ELF-1 (cell line): ENCODE measurements at places on chromosomes 6 and 20.

- DNase-seq, result no peak
These were observed 10.7 kb downstream of the FIG4 start for GRCh38 chr6:109701774-109702173.

DNA sequence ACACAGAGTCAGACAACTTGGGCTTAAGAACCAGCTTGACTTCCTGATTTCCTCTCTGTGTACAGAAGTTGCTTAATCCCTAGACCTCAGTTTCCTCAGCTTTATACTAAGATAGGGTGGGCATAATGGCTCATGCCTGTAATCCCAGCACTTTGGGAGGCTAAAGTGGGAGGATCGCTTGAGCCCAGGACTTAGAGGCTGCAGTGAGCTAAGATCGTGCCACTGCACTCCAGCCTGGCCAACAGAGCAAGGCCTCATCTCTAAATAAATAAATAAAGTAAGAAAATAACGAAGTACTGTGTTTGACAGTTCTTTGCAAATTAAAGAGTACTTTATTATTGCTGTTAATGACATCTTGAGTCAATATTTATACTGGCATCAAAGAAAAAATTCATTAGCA, 41.7 kb downstream of the CNKSR3 start:
- no peak for DNase-seq

GRCh38 chr6:40957616-40958492, 81.2 kb downstream of the UNC5CL start:
- DNase-seq, result no peak

DNA sequence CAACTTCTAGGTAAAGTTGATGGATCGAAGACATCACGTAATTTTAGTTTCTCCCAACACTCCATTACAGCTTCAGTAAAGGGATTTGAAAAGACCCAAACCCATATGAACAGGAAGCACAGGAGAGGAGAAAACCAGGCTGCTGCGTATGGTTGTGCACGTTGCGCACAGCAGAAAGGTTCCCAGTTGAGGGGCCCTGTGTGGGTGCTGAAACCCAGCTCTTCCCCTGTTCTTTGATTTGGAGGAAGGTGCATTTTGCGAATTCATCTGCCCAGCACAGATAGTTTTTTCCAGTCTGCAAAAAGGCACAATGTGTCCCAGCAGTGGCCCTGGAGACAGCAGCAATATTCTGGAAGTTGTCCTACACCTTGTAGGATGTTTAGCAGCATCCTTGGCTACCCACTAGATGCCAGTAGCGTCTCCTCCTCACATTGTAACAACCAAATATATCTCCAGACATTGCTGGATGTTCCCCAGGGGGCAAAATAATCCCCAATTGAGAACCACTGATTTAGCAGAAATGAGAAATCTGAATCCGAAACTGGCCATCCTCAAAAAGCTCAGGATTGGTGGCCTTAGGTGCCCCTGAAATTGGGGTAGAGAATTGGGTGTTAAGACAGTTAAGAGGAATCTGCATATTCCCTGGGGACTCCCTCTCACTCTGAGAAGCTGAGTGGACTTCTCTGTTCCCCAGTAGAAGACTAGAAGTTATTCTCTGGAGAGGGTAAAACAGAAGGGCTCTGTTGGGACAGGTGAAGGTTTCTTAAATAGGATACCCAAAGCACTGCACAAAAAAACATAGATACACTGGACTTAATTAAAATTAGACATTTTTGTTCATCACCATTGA, 12.2 kb downstream of the SUN5 start:
- no peak for DNase-seq

DNA sequence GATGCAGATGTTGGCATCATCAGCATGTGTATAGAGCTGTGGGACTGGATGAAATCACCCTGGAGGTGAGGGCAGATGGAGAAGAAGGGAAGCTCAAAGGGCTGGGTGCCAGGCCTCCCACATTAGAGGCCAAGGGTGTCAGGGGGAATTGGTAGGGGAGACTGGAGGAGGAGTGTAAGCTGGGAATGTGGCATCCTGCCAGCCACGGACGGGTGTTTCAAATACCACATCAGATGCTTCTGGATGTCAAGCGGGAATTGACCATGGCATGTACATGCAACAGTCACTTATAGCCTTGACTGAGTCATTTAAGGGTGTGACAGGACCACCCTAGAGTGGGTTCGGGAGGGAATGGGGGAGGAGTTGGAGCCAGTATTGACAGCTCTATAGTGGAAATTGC, 9.6 kb downstream of the ERGIC3 start:
- no peak for DNase-seq

- DNase-seq, result peak; percentile 23
These were observed 24.4 kb downstream of the SERAC1 start for GRCh38 chr6:158143700-158144099.

DNA sequence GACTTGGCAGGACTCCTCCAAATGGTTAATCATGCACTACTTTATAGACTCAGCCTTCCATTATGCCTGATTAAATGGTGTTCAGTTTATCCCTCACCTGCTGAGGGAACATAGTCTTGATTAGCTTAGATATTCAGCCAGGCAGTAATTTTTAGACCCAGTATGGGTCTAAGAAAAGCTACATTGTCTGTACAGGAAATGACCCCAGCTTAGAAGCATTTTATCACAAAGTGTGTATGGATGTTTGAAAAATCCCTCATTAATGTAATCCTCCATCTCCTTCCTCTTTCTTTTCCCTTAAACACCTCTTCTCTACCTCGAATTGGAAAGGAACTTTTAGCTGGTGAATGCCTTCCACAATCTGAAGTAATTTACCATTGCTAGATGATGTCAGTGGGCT, 252.2 kb upstream of the BMP2 start:
- no peak for DNase-seq

GRCh38 chr6:163756079-163756478, 341.6 kb downstream of the QKI start:
- DNase-seq, result no peak

DNA sequence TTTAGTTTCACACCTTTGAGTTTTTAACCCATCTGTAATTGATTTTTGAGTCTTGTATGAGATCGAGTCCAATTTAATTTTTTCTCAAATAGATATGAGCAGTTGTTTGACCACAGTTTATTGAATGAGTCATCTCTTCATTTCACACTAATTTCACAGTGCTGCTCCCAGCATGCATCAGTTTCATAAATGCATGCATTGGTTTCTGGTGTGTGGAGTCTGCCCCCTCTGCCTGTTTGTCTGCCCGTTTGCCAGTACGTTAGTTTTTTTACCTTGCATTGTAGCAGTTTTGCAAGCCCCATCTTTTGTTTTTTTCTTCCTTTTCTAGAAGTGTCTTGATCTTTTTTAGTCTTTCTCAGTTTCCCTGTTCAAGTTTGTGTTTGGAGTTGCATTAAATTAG, 11.9 kb downstream of the SLX4IP start:
- no peak for DNase-seq

GRCh38 chr20:4082406-4083097, 67.2 kb upstream of the RNF24 start:
- DNase-seq, result peak; percentile 71

- DNase-seq, result peak; percentile 19
These were observed 14.0 kb downstream of the CYP39A1 start for GRCh38 chr6:46638650-46639049.

- no peak for DNase-seq
These were observed 70.6 kb downstream of the CTNNBL1 start for GRCh38 chr20:37764333-37764935.

DNA sequence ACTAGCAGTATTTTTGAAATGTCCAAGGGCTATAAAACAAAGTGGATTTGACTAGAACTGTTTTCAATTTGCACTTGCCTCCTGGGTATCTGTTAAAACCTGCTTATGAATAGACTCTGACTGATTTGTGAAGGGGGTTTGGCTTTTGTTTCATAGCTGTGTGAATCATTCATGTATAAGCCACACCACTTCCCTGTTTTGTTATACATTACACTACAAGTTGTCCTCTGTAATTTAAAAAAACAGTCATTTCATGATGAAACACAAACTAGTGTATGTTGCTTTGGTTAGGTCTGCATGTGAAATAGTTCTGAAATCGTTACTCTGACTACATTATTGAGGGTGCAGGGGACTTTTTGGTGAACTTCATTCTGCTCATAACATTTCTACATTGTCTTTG, 121.7 kb downstream of the NKAIN2 start:
- DNase-seq, result no peak

GRCh38 chr6:138692978-138693909, 80.3 kb upstream of the CCDC28A start:
- peak; percentile 89 for DNase-seq

DNA sequence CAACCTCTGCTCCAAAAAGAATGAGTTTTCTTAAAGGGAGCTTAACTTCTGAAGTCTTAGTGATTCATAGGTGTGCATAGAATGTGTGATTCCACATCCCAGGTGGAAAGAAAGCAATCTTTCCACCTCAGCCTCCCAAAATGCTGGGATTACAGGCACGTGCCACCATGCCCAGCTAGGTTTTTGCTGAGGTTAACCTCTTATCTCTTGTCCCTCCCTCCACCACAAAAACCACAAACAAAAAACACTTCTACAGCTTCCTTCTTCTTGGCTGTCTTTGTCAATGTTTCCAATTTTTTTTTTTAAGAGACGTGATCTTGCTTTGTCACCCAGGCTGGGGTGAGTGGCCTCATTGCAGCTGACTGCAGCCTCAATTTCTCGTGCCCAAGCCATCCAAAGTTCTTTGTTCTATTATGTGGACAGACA, 8.1 kb upstream of the CSE1L start:
- DNase-seq, result no peak

GRCh38 chr6:151286214-151286613, 46.4 kb downstream of the AKAP12 start:
- no peak for DNase-seq

GRCh38 chr6:78150425-78150824, 497.6 kb downstream of the MEI4 start:
- DNase-seq, result no peak

DNA sequence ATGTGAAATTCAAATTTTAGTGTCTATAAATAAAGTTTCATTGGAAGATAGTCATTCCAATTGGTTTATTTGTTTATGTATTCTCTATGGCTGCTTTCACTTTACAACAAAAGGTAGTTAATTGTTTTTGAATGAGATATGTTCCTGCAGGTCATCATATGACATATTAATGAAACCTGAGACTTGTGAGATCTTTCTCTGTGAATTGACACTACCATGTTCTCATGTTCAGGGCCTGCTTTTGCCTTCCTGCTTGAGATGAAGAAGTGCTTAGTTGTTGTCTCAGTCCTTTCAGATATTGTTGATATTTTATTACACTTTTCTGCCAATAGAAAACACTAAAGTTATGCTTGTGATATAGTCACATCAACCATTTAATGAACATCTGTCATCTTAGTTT, 132.5 kb downstream of the UTRN start:
- no peak for DNase-seq

DNA sequence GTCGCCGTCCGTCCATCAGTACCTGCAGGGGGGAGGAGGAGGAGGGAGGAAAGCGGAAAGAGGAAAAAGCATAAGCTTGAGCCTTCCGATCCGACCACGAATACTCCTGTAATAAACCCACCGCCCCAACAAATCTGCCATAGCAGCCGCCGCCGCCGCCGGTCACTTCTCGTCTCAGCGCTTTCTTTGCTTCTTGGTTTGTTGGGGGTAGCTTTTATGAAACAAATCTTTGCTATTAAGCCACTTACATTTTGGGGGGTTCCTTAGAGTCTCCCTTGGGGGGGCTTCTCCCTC, 277 bp downstream of the ADGRB3 start:
- no peak for DNase-seq

DNA sequence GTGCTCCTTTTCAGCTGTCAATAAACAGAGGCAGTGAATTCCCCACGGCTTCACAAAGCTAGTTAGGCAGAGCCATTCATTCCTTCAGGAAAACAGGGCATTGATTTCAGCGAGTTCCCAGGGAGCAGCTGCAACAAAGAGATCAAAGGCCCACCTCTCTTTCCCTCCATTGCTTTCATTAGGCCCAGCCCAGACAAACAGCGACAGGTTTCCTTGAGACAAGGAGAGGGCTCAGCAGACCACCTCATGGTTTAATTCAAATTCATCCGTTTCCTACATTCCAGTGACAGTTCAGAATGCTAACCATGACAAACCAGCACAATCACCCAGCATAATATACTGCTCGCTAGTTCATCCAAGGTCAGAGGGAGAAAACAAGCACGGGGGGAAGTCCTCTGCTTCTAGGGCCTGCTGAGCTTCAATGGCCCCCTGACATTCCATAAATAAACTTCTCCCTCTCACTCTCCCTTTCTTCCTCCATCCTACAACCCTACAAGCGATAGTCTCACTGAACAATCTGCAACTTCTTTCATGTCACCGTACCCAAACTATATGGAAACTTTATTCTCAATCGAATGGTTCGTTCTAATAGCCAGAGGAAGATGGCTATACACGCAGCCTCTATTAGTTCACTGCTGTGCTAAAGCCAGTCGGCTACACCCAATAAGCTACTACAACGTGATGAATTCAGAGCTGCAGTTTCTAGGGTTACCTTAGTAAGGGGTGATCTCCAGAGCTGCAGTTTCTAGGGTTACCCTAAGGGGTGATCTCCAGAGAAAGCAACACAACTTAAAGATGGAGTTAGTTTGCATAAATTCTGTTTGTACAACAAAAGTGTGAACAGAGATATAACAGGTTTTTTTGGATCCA, 34.7 kb downstream of the PLAGL1 start:
- DNase-seq, result peak; percentile 97

DNA sequence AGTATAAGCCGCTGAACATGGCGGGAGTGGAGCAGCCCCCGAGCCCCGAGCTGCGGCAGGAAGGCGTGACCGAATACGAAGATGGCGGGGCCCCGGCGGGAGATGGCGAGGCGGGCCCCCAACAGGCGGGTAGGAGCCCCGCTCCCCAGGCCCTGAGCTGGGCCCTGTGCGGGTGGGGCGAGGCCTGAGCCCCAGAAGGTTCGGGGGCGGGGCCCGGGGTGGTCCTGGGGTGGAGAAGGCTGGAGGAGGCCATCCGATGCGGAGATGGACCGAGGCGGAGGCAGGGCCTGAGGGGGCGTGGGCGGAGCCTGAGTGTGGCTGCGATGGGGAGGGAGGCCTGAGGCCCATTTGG, 7.1 kb downstream of the L3MBTL1 start:
- DNase-seq, result no peak

GRCh38 chr6:73657201-73657600, 3.4 kb upstream of the SLC17A5 start:
- DNase-seq, result no peak

DNA sequence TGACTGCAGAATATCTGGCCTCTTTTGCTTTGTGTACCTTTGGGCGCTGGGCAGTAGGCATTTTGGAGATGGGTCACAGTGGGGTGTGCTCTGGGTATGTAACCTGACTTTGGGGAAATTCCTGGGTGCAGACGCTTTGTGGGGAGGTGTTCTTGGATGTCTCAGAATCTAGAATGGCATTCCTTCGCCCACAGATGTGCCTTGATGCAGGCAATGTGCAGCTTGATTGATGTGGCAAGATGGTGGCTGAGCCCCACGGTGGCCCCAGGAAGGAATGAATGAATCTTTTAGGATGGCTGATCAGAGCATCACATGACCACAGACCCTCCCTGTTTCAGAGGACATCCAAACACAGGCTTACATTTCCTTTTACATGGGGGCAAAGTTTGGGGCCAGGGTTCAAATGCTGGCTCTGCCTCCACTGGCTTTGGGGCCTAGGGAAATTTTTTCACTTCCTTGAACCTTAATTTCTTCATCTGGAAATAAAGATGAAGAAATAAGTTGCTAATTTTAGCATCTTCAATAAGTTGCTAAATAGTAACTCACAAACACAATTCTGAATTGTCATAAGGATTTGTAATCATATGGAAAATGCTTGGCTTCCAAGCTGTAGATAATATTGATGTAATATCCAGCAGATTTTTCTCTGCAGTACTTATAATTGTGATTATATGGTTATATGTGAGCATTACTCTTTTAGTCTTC, 5.6 kb downstream of the PPP1R16B start:
- no peak for DNase-seq
